AG04449 (cell line): ENCODE measurements at places on chromosomes 12 and 14.

- no peak for DNase-seq
Measured at GRCh38 chr14:76836029-76836630, 9.9 kb downstream of the LRRC74A start.

DNA sequence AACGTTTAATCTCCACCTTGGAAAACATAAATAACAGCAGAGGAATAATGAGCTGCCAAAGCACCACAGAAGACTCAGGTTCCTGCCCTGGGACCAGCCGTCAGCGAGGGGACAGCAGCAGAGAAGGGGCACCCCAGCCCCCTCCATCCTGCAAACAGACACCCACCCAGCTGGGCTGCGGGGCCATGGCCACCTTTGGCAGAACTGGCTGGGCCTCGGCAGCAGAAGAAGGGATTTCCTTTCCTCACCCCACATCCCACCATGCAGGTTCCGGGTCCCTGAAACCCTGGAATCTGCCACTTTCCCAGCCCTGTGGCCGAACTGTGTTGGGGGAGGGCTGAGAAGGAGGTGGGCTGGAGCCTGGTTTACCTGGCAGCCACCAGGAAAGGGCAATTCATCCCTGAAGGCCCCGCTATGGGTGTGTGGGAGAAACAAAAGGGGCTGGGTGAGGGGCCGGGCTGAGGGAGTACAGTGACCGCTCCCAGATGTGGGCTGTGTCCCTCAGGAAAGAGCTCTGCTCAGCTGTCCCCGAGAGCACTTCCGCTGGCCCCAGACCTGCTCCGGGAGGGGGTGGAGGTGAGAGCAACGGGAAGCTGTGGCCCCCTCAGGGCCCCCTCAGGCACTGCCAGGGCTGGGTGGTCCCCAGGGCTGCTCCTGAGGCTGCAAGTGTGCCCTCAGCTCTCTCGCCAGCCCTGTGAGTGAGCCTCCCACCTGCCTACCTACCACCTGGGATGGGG, 3.8 kb downstream of the PGF start:
- DNase-seq: no peak

DNA sequence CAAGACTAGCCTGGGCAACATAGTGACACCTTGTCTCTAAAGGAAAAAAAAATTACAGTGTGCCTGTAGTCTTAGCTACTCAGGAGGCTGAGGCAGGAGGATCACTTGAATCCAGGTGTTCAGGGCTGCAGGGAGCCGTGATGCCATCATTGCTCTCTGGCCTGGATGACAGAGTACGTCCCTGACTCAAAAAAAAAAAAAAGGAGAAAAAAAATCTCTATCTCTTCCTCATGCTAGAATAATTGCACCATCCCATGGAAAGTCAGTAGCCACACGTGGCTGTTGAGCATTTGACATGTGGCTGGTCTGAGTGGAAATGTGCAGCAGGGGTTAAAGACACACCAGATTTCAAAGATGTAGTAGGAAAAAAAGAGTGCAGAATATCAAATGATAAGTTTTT, 3.8 kb downstream of the RILPL1 start:
- no peak for DNase-seq

DNA sequence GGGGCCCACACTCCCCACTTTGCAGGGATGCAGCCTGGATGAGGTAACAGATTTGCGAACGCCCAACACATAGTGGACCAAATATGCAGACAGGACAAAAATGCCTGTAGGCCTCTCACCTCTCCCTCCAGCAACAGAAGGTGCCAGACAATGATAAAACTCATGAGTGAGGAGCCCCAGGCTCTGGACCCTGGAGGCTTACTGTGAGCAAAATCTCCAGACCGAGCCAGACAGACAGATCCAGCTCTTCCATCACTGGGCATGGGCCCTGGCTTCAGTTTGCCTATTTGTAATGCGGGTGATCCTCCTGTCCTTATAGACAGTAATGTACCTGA, 42.3 kb downstream of the IRF2BPL start:
- DNase-seq: no peak
